ENCODE measurements at places on chromosomes 3 and 15.

DNA sequence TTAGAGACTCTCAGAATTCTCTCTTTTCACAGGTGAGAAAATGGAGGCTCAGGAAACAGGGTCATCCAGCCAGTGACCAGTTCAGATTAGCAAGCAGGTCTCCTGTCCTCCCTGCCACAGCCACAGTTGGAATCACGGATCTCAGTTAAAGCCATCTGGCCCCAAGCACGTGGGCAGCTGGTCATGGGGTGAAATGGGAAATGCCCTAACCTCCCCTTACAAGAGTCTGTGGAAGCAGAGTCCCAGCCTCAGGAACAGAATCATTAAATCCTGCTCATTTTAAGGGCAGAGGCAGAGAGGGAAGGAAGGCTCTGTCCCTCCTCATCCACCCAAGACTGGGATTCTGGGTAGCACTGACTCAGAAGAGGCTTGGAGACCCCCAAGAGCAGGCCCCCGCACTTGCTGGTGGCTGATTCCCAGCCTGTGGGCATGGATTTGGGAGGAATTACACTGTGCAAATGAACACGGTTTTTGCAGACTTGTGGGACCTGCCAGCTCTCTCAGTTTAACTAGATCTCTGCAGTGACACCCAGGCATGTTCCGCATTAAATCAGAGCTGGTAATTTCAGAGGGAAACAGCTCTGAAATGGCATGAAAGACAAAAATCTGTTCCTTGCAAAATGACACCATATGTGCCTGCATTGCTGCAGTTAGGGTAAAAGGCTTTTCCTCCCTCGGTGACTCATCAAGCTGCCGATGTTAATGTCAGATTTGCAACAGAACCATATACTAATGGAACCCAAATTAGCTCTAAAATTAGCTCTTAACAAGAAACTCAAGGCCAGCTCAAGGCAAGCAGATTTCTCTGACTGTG, 89.0 kb downstream of the BDH1 start:
- no peak for DNase-seq

DNA sequence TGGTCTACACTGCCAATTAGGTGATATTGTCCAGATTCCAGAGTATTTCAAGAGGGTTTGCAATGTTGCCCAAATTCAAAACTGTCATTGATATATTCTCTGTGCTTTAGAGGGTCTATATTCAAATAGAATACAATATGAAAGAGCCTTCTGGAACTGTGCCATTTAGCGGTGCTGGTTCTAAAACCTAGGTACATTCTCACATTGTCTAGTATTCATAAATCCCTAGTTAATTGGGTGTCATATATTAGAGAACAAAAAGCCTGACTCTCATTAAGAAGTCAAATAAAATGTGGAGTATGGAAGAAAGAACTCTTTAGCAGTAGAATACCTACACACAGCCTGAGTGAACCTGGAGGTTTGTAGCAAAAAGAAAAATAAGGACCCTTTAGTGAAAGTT, 447.9 kb downstream of the CNTN6 start:
- DNase-seq: no peak

GRCh38 chr15:59703979-59704796, 15.1 kb upstream of the BNIP2 start:
- no peak for DNase-seq

GRCh38 chr3:142224482-142225072, 808 bp downstream of the GK5 start:
- no peak for DNase-seq

GRCh38 chr15:41169781-41170180, 53.7 kb upstream of the INO80 start:
- DNase-seq: no peak

DNA sequence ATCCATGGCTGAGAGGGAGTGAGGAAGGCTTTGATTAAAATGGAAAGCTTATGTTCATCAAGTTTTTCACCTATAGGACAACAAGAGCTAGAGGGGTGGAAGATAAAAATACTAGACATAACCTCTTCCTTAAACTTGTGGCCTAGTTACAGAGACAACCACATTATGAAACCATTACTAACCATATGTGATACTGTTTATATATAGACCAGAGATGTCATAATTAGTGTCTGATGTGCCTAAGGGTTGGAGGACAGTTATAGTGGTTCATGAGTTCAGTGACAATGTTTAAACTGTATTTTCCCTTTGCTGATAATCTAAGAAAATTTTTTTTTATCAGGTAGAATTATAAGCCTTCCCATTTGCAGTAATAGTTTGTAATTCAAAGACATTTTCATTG, 23.7 kb downstream of the PHLDB2 start:
- DNase-seq: no peak

GRCh38 chr3:178833695-178834094, 237.9 kb downstream of the ZMAT3 start:
- DNase-seq: no peak

- DNase-seq: no peak
These were observed 13.7 kb downstream of the CYFIP1 start for GRCh38 chr15:22966321-22967083.

DNA sequence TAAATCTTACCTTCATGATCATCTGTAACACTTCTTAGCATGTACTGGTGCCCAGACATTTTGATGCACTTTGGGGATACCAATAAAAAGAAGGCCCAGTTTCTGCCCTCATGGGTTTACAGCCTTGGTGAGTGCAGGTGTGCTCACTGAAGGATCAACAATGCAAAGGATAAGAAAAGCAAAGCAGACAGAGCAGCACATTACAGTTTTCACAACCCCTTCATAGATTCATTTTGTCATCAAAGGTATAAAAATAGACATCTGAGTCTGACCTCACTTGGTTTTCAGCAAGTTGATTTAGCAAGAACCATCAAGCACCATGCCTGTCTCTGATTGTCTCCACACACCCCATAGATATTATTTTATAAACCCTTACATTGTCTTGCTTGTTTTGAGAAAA, 77.6 kb downstream of the BFSP2 start:
- DNase-seq: no peak

DNA sequence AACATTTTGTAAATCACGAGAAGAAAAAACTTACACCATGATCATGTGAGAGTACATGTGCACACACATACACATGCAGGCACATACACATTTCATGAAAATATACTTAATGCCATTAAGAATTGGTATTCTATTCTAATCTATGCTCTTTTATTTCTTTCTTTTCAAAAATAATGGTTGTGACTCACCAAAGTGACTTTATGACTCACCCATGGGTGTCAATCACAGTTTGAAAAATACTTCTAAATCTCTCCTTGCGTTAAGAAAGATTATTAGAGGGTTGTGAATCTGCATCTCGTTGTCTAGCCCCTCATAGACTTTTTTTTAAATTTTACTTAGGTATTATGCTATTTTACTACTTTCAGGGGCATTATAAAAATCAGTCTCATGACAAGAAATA, 254.2 kb downstream of the TUSC7 start:
- no peak for DNase-seq

GRCh38 chr3:30616347-30617027, 10.1 kb downstream of the TGFBR2 start:
- DNase-seq: no peak

DNA sequence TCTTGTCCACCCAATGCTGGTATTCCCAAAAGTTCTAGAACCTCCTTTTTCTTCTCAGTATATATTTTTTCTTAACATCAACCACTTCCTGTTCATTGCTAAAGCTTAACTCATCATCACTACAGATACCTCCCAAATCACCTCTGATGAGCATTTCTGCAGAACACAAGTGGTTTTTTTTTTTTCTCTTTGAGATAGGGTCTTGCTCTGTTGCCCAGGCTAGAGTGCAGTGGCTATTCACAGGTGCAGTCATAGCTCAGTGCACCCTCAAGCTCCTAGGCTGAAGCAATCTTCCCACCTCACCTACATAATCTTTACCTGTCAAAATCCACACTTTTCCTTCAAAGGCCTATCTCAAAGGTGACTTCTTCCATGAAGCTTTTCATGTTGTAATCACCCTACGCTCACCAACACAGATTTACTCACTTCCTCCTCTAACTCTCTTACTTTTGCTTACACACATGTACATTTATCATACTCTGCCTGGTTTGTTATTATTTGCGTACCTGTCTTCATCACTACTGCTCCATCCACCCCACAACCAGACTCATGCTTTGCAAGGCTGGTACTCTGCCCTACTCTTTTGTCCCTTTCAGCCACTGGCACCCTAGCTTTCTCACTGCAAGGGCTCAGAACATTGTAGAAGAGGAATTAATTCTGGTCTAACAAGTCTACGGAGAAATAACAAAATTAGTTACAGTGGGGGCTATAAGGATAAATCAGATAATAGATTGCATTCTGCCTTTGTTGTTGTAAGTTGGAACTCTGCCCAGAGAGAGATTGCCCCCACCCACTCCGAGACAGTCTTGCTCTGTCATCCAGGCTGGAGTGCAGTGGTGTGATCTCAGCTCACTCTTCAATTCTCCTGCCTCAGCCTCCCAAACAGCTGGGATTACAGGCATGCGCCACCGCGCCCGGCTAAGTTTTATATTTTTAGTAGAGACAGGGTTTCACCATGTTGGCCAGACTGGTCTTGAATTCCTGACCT, 27.5 kb downstream of the HERC1 start:
- no peak for DNase-seq

GRCh38 chr3:74722211-74722610, 107.8 kb upstream of the CNTN3 start:
- no peak for DNase-seq

GRCh38 chr3:126617571-126617970, 37.4 kb downstream of the TXNRD3 start:
- DNase-seq: no peak

- no peak for DNase-seq
These were observed 10.6 kb upstream of the SH3BP5 start for GRCh38 chr3:15342945-15343344.

All from stimulated activated CD4-positive, alpha-beta T cell treated with anti-CD3 and anti-CD28 coated beads, TNF-alpha, amount 100 ng/mL, for 4 hours (primary cell).